ENCODE measurements at places on chromosomes 16 and 17.

GRCh38 chr17:54085934-54086333, 263.2 kb downstream of the KIF2B start:
- DNase-seq = no peak

GRCh38 chr16:12440228-12440530, 363.5 kb downstream of the CPPED1 start:
- no peak for DNase-seq

- DNase-seq = no peak
Measured at GRCh38 chr16:30533146-30533522, 1.5 kb downstream of the ZNF747 start.

DNA sequence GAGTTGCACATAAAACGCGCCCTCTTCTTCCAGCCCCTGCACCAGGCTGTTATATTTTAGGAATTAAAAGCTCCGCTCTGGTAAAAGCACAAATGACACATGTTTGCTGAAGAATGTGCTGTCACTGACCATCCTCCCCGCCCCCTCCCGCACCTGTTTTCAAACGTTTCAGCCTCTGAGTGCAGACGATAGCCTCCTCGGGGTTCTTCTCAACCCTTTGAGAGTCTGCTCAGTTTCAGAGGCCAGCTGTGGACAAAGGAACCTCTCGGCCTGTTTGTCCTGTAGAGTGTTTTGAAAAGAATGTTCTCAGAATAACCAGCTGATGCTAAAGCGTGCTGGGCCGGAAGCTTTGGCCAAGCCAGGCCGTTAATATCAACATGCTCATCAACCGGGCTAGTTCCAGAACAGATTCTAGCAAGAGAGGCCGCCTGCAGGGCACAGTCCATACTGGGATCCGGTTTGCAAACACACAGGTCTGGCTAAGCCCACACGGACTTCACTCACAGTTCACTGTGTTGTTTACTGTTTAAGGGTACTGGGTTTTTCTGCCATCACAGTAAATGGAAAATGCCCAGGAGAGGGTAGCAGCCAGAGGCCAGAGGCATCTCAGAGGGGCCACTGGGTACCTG, 6.4 kb upstream of the CACNG4 start:
- no peak for DNase-seq

DNA sequence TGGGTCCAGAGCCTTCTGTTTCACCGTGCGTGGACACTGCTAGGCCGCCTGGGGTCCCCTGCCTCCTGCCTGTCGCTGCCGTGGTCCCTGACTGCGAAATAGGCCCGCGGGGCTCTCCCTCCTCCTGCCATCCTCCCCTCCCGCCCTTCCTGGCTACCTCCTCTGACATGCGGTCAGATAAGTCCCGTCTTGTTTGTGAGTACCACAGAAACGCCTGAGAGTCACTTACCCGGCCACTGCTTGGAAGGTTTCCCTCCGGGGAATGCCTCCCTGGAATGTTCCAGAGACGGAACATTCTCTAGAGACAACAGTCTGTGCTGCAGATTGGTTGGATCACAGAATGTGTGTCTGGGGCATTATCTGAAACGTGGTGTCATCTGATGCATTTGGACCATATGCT, 22.7 kb downstream of the CIBAR2 start:
- DNase-seq = no peak

DNA sequence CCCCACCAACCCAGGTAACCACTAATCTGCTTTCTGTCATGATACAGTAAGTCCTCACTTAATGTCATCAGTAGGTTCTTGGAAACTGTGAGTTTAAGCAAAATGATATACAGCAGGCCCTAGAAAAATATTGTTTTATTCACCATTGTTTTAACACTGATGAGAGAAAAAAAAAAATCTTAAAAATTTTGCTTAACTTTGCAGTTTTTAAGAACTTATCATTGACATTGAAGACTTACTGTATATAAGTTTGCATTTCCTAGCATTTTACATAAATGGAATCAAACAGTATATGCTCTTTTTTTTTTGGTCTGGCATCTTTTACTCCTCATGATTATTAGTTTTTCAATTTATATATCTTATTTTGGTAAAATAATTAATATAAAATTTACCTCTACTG, 19.5 kb upstream of the CLTC start:
- no peak for DNase-seq

DNA sequence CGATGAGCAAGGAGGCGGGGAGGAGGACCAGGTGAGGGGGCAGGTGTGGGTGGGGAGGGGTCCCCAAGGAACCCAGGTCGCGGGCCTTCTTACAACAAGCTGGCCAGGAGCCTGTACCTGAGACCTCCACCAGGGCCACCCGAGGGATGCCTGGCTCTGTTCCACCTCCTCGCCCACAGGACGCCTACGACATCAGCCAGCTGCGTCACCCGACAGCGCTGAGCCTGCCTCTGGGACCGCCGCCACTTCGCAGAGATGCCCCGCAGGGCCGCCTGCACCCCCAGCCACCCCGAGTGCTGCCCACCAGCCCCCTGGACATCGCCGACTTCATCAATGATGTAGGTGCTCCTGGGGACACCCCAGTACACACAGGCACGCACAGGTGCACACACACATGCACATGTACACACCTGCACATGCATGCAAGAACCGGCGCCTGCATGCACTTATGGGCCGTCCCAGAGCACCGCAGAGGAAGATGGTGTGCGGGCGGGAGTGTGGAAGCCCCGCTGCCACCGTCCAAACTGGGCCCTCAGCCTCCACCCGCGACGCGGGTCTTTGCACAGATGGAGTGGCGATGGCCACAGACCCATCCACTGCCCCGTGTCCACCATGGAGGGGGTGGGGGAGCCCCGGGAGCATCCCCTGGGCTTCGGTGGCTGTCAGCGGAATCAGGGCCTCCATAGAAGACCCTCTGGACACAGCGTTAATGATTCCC, 6.6 kb downstream of the SLC22A31 start:
- peak; percentile 7 for DNase-seq

- no peak for DNase-seq
Measured at GRCh38 chr16:4109250-4109736, 6.9 kb downstream of the ADCY9 start.

DNA sequence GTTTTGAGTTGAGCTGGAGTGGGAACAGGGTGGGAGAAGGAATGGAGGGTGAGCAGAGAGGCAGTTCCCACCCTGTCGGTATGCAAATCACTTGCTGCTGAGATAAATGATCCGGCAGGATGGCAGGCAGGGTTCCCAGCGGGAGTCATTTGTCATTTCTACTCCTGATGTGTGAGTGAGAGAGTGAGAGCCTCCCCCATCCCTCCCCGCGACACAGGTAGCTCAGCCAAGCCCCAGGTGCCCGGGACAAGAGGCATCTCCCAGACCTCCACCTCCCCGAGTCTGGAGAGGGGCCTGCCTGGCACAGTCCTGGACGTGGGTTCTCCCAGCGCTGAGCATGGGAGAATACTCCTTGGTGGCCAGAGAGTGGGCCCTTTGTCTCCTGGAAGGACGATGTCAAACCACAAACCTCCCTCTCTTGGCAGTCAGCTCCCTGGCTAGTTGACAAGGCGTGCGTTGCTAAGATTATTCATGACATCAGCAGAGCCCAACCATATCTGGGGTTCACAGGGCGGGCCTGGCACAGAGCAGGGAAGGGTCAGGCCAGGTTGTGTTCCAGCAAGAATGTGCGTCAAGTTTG, 33.7 kb upstream of the TNRC6C start:
- no peak for DNase-seq

DNA sequence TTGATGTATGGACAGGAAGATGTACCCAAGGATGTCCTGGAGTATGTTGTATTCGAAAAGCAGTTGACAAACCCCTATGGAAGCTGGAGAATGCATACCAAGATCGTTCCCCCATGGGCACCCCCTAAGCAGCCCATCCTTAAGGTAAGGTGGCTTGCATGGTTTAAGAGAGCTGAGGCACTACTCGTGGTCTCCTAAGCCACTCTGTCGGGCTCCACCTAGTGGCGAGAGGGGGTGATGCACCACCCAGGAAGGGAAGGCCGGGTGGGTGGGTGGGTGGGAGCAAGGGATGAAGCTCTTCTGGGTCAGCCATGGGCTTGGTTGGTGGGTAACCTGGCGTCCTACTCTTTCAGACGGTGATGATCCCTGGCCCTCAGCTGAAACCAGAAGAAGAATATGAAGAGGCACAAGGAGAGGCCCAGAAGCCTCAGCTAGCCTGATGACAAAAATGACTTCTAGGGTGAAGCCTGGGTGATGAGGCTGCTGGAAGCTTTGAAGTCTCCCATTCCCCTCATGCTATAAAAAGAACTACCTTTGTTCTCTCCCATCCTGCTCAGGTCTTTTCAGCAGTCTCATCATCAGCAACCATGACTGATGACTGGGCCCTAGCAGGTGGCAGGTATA, 21.5 kb downstream of the GPR179 start:
- DNase-seq = peak; percentile 40

All from CD14-positive monocyte (primary cell).